ENCODE measurements at places on chromosomes 7 and 10.
A peak's percentile ranks its signal among the peaks of the same experiment; 100 is the strongest.

GRCh38 chr7:83005410-83005809 is 157.3 kb downstream of the PCLO start:
- no peak for DNase-seq

DNA sequence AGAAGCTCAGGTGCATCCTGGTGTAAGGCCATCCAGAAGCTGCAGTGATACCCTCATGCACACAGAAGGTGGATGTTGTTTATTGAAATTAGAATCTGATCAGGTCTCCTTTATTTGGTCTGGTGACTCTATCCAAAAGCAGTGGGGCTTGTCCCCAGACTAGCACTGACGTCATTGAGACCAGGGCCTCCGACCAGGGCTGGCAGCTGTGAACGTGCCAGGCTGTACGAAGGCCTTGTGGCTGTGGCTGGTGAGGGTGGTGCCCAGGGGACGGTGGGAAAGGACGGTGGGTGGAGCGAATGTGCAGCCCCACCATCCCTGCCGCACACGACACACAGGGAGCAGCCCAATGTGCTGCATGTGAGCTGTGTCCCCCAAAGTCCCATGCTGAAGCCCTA is 160.0 kb downstream of the ADARB2 start:
- no peak for DNase-seq

DNA sequence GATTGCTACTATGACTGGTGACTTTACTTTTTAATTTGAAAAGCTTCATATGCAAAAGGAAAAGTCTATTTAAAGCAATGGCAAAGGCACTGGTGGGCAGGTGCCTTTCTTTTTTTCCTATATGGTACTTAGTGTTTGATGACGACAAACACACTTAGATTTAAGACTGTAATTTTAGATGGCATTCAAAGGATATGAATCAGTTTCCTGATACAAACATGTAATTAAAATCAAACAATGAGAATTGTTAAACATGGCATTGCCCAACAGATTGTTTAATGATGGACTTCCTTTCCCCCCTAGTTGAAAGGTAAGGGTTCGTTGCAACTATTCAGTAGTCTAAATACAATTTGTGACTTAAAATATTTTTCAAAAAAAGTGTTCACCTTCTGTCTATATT is 106.5 kb upstream of the SEMA3C start:
- no peak for DNase-seq

- DNase-seq: no peak
Measured at GRCh38 chr10:22434521-22434920, 89.2 kb downstream of the SPAG6 start.

DNA sequence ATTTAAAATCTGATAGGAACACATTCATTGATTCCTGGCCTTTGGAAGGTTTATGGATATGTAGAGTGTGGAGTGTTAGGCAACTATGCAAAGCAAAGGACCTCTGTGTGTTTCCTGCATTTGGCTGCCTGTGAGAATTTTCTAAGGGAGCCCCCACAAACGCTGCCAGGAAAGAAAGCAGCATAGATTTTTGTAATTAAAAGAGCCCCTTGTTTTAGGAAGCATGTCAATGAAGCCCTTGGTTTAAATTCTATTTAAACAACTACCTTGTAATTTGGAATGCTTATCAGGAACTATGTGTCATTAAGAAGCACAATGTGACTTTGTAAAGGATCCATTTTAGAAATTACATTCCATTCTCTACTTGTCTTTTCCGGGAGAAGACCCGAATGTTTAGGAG is 742.5 kb downstream of the NXPH1 start:
- no peak for DNase-seq

DNA sequence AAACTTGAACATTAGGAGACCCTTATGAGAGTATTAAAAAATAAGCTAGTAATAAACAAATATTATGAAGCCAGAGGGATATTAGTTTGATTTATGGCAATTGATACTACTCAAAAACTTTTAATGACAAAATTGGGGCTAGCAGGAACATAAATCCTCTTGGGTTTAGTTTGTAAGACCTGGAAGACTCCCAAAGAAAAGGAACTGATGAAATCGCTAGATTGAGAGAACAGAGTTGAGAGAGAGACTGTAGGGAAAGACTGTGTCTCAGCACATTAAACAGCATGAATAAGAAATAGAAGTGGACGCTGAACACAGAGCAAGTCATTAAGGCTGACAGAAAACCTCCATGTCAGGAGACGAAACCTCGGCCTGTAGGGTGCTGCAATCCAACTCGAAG is 56.4 kb downstream of the ICA1 start:
- no peak for DNase-seq

DNA sequence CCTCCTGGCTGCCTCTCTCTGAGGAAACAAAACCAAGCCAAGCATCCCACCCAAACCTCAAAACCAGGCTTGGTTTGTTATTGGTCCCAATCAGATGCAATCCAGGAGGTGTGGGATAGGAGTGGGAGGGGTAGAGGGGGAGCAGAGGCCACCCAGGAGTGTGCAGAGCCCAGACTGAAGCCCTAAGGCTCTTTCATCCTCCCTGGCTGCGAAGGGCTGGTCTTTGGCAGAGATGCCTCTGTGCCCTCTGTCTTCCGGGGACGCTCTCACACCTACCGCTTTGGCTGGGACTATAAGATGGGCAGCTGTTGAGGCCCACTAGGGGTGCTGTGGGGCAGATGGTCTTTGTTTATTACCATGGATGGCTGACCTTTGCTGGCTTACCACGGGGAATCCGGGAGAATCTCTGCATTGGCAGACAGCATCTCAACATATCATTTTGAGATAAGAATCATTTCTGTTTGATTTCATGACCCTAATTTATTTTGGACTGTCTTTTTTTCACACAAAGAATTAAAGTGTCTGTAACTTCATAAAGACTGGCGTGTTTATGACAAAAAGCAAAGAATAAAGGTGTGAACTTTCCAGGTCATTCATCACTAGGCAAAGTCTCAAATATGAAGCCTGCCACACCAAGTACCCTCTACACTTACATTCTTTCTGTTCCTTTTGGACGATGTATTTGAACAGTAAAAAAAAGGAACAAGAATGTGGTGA is 6.5 kb upstream of the DENND2A start:
- peak; percentile 75 for DNase-seq

DNA sequence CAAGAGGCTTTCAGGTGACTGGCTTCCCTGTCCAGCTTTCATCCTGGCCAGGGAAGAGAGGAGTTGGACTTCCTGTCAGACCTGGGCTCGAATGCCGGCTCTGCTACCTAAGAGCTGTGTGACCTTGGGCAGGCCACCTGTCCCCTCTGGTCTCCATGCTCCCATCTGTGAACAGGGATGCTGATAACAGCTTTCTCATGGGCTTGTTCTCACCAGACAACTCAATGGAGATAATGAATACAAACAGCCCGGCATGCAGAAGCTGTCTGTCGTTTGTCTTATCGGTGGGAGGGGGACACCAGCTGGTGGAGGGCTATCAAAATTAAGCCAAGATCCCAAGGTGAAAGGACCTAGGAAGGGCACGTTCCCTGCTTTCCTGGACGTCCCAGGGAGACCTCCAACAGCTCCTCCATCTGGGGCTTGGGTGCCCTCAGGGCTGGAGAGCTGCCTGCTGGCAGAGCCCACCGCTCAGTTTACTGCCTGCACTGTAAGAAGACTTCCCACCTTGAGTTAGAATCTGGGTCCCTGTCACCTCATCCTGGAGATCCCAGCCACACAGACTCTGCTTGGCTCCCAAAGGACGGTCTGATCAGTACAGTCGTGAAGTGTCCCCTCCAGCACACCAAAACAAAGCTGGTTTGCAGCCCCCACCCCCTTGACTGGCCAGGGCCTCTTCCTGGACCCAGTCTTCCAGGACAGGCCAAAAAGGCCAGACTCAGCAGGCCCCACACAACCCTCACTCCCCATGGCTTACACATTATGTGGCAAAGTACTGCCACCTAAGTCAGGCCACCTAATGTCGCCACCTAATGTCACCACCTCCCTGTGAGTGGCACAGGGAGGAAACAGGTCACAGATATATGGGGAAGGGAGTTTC is 40.9 kb downstream of the PPIF start:
- no peak for DNase-seq

GRCh38 chr10:387909-388660 is 252.8 kb downstream of the ZMYND11 start:
- no peak for DNase-seq

DNA sequence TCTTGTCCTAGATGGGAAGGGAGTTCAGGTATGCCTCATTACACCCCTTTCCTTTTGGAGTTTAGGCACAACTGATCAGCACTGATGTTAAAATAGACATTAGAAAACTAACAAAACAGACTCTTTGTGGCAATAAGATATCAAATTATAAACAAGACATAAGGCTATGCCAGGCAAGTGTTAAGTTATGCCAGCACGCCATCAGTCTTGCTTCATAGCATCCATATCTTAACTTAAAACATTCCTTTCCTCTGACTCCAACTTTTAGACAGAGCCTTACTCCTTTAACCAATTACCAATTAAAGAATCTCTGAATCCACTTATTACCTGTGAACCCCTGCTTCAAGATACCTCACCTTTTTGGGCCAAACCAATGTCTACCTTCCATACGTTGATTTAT is 126.2 kb upstream of the ETV1 start:
- no peak for DNase-seq

GRCh38 chr7:68720697-68721096 is 877.6 kb upstream of the AUTS2 start:
- no peak for DNase-seq

DNA sequence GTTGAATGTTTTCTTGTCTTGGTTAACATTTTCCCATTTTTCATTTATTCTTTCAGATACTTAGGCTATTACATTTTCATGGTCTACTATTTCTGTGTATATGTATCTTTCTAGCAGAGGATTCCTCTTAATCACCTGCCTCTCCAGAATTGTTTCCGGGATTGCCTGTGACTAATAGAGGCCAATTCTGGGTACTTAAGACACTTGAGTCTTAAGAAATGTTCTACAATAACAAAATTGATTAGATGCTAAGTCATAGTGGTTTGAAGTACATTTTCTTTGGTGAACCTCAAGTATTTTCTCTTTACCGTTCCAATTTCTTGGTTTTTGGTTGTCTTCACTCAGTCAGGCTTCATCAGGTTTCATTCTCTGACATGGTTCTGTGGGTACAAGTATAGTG is 26.4 kb downstream of the BBS9 start:
- no peak for DNase-seq

DNA sequence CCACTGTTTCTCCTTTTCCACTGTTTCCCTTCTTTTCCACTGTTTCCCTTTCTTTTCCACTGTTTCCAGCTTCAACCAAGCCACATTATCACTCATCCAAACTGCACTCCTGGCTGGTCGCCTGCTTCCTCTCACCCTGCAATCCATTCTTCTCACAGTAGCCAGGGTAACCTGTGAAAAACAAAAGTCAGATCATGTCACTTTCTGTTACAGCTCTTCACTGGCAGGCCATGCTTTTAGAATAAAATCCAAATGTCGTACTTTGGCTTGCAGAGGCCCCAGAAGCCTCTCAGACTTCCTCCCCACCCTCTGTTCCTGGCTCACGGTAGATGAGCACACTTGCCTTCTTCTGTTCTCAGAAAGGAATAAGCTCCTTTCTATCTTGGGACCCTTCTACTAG is 33.9 kb downstream of the STARD3NL start:
- DNase-seq: no peak

DNA sequence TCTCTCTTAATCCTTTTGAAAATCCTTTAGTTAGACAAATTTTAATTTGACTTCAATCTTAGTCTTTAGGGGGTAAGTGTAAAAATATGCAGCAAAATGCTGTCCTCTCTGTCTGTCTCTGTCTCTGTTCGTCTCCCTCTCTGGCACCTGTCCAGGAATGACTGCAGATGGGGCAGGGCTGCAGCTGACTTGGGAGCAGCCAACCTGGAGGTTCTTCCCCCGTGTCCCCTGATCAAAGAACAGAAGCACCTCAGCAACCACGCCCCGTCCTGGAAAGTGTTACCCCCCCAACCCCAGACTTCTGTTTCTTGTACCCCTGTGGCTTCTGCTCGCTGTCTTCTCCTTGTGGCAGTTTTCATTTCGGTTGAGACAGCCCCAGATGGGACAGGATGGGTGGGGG is 141.6 kb upstream of the NPS start:
- DNase-seq: no peak

DNA sequence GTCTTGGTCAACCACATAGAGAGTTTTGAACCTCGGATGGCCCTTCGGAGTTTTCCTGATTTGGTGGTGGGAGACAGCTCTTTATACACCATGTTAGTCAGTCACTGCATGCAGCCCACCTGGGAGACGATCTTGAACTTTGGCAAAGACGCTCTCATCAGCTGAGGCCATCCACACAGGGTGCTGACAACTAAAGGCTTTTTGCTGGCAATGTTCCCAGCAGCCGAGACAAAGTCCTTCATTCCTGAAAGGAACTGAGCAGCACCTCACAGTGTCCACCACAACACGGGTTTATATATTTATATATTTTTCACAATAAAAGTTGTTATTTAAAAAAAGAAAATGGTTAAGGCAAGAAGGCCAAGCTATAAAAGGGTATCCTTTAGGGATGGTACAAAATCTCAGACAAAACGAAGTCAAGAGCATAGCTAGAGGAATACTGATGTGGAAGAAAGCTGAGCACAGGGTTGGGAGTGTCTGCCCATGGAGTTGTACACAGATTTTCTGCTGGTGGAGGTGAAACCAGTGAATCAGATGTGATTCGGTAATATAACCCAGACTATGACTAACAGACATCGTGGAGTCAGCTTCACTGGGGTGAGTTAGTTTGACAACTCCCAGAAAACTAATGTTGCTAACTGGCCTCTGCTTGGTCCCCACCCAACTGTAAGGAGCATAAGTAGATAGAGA is 27.4 kb upstream of the CAPZA2 start:
- DNase-seq: no peak

DNA sequence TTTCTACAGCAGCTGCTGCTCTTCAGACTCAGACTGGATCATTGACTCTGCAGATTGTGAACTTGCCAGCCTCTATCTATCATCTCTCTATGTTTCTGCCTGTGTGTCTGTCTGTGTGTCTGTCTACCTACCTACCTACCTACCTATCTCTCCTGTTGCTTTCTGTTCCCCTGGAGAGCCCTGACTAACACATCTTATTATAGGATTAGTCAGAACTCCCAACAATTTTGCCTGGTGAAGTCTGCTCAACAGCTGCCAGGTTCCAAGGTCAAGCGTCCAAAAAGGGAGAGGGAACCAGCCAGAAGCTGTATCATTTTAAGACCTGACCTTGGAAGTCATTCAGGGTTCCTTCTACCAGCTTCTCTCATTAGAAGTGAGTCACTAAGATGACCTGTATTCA is 579.0 kb upstream of the DPP6 start:
- no peak for DNase-seq

- no peak for DNase-seq
Measured at GRCh38 chr10:89954787-89955566, 253.6 kb downstream of the KIF20B start.

- no peak for DNase-seq
Measured at GRCh38 chr7:155377838-155378579, 79.9 kb upstream of the EN2 start.

- peak; percentile 61 for DNase-seq
Measured at GRCh38 chr10:69901628-69902505, 100.2 kb downstream of the COL13A1 start.

DNA sequence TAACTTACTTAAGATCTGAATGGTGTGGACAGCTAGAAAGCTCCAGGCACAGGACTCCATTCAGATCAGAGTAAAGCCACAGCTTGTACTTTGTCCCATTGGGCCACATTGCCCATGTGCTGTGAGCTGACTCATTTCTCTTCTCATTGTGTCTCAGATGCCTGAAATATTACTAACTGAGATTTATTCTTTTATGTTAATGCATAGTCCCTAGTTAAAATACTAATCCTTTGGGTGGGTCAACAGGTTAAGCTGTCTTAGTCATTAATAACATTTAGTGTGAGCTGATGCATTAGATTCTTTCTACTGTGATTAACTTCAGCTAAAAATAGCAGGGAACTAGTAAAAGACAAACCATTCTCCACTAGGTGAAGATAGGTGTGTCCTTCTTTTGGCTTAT is 104.7 kb upstream of the ARMC3 start:
- no peak for DNase-seq

Measured in germinal center (tissue), 1 donor.